IPS DF 19.7 (cell line): ENCODE measurements at places on chromosomes 5 and 9.
A peak's percentile ranks its signal among the peaks of the same experiment; 100 is the strongest.

DNA sequence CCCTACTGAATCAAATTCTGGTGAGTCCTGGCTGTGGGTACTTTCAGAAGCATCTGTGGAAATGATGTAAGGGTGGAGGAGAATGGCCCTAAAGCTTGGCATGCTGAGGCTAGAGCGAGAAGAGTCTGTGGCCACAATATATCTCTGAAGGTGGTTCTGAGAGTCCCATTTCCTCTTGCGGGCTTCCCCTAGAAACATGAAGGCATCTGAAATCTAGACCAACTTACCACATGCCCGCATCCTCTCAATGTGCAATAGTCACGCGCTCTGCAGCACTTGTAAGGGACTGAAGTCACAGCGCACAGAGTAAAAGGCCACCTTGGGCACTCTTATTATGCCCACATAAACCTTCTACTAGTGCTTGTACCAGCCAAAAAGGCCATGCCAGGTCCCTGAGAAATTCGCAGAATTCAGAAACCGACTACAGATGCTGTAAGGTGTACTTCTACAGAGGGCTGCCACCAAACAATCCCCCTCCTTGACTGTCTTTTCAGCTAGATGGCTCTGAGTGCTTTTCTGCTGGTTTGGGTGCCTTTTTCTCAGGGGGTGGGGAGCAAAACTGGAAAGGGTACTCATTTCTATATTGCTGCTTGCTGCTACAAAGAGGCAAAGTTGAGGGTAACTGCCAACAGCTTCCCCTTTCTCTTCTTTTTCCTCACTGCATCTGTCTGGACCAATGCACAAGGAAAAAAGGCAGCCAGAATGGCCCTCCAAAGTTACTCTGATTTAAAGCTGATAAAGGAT, 107.3 kb downstream of the ZDHHC21 start:
- no peak for DNase-seq

DNA sequence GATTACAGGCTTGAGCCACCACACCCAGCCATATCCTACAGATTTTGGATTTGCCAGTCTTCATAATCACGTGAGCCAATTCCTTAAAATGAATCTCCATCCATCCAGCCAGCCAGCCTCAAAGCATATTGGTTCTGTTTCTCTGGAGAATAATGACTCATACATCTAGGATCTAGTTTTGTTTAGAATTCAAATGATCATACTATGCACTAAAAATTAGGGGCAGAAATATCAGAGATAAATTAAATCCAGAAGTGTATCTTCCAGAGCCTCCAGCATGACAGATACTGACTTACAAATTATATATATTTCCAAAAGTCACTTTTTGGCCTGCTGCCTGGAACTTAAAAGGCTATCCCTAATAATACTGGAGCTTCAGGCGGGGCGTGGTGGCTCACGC, 119.1 kb upstream of the NR5A1 start:
- no peak for DNase-seq

- DNase-seq = peak; percentile 20
Observed at GRCh38 chr9:20558566-20559016, 63.7 kb downstream of the MLLT3 start.

DNA sequence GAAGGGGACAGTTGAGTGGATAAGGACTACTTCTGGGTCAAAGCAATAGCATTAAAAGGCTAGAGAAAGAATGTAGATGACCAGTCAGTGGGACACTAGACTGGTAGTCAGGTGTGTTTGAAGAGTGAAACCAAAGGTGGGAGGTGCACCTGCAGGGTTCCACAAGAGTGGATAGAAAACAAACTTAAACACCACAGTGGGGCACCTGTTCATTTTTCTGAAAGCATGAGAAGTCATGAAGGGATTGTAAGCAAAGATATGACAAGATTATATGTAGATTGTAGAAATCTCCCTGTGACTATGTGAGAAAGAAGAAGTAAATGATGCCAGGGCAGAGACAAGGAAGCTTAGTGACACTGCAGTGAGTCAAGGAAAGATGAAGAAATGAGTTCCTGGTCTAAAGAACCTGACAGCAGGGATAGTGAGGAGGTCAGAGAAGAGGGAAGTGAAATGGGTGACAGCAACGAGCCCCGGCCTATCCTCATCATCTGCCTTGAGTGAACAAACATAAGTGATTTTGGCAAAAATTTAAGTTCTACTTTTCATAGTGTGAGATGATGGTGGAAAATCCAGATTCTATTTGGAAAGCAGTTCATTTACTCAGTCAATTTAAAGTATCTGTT, 296.9 kb downstream of the TLE4 start:
- DNase-seq = no peak

GRCh38 chr5:116440457-116441001, 134.1 kb downstream of the SEMA6A start:
- no peak for DNase-seq

DNA sequence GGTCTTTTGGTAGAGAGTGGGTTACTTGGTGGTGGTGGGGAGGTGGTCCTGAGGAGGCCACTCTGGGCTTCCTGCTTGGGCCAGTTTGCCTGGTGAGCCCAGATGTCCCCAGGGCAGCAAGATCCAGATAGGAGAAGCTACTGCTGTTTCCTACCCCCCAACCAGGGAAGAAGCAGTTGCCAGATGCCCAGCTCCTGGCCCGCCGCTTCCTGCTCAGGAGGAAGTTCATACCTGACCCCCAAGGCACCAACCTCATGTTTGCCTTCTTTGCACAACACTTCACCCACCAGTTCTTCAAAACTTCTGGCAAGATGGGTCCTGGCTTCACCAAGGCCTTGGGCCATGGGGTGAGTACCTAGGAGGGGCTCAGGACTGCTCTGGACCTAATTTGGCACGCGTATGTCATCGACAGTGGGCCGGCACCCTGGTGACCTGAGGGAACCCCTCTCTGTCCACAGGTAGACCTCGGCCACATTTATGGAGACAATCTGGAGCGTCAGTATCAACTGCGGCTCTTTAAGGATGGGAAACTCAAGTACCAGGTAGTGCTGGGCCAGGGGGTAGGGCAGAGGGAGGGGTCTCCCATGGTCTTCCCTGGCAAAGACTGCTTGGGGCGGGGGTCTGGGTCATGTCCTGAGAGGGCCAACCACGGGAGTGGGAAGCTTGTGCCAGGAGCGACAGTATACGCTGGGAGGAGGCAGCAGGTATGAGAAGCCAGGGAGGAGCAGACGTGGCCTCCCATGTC, 10.6 kb downstream of the PTGS1 start:
- DNase-seq = no peak

- DNase-seq = no peak
Observed at GRCh38 chr5:146342882-146343865, 4.5 kb downstream of the POU4F3 start.

DNA sequence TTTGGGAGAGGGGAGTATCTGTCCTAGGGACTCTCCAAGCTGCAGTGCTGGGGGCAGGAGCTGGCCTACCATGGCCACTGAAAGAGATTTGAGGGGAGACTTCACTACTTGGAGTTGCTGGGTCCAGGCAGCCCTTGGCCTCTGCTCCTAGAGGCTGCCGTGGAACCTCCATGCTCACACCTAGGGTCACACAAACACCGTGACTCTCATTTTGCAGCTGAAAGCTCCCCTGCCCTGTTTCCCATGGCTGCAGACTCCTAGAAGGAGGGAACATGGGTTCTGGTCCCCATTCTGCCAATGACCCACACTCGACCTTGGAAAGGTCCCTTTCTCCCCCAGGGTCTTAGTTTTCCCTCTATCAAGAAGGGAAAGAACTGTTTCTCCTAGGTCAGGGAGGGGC, 147.1 kb upstream of the PPP1R26 start:
- DNase-seq = no peak

- no peak for DNase-seq
Observed at GRCh38 chr9:98236901-98237487, 18.5 kb downstream of the TBC1D2 start.

GRCh38 chr9:106587042-106587441, 275.9 kb upstream of the ZNF462 start:
- DNase-seq = no peak

DNA sequence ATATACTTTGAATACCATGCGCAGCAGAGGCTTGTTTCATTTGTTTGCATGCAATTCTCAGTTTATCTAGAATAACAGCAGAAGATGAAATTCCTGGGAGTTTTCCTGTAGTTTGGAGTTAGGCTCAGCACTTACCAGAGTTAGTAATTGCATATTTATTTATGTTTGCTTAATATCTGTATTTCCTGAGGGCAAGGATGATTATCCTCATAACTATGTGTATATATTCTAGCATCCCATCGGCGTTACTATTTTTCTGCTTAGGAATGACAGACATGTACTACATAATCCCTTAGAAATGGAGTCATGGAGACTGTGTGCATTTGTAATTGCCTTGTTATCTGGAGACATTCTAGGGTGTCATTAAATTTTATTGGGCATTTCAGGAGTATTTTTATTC, 1184.8 kb downstream of the DTWD2 start:
- no peak for DNase-seq

DNA sequence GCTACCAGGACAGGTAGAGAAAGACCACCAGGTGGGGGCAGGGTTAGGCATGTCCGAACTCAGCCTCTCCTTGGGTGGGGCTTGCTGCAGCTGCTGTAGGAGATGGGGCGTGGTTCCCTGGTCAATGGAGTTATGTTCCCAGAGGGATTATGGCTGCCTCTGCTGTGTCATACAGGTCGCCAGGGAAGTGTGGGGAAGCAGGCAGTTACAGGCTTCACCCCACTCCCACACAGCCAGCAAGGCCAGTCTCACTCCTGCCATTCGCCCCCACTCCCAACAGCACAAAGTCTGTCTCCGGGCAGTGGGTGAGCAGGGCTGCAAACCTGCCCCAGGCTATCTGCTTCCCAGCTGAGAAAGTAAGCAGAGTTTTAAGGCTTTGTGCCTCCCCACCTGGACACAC, 20.0 kb upstream of the CEP72 start:
- DNase-seq = no peak

DNA sequence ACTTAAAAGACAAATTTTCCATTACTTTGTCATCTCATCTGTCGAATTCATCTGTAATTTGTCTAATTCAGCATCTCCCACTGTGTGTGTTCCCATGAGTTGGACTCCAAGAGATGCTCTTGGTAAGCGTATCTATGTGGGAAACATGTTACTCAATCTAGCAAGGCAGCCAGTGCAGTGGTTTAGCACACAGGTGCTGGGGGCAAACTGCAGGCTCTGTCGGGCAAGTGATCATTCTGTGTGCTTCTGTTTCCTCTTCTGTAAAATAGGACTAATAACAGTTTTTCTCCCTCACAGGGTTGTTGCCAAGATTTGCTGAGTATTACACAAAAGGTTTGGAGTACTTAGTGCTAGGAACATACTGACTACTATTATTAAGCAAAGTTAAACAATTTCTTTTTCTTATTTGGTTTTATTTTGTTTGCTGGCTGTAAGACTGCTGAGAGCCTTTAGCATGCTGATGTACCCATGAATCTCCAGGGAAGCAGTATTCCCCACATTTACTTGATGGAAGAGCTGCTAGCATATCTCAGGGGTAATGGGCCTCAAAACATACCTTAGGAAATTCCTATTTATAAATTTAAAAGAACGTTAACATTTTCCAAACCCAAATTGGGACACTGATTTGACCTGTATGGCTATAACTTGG, 709 bp upstream of the GAPT start:
- no peak for DNase-seq

- no peak for DNase-seq
Observed at GRCh38 chr9:131024978-131025868, 16.2 kb downstream of the LAMC3 start.

DNA sequence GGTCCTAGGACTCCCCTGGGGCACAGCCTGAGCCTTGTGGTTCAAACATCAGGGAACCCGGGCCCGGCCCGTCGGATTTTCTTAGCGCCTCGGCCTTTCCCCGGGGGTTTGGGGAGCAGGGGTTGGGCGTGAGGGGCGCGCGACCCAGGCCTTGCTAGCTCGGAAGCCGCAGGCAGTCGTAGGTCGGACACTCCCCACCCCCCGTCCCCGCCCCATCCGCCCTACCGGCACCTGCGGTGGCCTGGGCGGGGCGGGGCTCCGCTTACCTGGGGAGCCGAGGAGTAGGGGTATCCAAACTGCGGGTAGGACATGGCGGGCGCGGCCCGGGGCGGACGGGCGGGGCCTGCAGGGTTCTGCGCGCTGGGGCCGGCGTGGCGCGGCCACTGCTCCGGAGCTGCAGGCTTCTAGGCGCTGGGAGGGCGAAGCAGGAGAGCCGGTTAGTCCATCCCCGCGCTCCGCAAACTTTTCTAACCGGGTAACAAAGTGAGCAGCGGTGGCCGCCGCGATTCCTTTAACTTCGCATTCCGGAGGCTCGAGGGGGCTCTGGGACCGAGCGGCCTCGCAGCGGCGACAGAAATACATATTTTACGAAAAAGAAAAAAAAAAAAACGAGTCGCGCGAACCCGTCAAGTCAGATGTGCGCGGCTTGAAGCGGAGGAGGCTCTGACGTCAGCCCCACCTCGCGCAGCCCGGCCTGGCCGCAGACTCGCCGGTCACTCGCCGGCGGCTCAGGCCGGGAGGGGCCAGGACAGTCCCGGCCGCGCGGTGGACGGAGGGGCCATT, at the start of gene IRX4:
Gene IRX4, minus strand, starts transcription at position 589 of the 783 bp plus-strand sequence. Its CDS starts 278 bp downstream, at position 311.
- no peak for DNase-seq

DNA sequence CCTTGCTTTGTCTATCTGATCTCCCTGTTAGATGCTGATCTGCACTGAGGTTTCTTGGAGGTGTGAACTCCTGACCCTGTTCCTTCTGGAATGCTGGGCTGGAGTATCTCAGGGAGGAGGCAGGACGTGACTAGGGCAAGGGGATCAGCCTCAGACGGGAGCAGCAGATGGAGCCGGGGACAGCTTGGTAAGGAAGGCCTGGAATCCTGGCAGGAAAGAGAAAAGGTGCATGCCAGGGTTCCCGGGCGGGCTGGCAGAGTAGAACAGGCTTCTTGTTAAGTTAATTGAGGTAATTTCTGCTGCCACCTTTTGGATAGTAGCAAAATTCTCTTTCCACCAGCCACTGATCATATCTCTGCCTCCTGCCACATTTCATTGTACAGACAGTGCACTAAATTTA, 180.9 kb downstream of the ZNF462 start:
- no peak for DNase-seq

DNA sequence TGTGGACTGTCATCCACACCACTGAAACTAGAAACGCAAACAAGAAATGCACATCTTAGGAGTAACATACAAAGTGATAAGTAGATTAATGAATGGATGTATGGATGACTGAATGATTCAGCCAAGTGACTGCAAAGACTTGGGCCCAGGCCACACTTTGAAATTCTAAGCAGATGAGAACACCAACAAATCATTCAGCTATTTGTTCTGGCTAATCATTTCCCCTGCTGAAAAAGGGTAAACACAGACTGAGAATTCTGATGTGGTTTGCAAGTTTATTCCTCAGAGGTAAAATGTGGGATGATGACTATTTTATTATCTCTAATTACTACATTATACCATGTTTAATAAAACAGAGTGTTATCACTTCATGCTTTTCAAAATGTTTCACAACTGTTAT, 163.2 kb upstream of the ADAMTS16 start:
- no peak for DNase-seq

- DNase-seq = no peak
Observed at GRCh38 chr9:15282567-15283285, 24.3 kb downstream of the TTC39B start.

DNA sequence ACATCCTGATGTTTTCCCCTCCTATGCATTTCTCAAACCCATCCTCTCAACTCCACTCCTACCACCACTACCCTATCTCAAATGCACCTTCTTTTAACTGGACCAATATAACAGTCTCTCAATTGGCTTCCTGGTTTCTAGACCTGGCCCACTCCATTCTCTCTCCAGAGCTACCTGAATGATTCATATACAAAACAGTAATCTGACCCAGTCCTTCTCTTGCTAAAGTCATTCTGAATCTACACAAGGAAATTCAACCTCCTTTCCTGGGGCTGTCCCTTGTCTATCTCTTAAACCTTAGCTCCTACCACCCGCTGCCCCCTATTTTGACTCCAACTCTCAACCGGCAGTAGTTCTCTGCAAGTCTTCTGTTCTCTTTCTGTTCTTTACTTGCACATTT, 97.2 kb downstream of the PCSK1 start:
- no peak for DNase-seq

- DNase-seq = no peak
Observed at GRCh38 chr9:125529589-125530515, 177.2 kb downstream of the MAPKAP1 start.
